ENCODE measurements at places on chromosomes 6 and 20.

GRCh38 chr6:148817689-148818088, 70.9 kb downstream of the UST start:
- DNase-seq, result no peak

GRCh38 chr6:48584846-48585245, 473.8 kb upstream of the PTCHD4 start:
- DNase-seq, result no peak

DNA sequence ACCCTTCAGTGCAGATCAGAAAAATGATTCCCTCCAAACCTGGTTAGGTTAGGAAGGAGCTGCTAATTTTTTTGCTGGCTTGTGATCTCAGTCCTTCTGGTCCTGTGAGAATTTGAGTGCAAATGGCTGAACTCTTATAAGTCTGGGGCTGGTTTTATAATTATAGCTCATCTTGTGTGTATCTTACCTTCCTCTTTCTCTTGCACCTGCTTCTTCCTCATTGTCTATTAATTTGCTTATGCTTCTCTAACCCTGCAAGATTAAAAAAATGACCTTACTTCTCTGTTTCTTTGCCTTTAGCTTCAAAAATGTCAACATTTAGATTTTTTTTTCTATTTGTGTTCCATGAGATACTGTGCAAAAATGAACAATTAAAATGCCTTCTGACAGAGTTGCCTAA, 576.2 kb downstream of the DHX35 start:
- DNase-seq, result no peak

- DNase-seq, result no peak
Measured at GRCh38 chr6:48067148-48067712, 43.8 kb downstream of the PTCHD4 start.

DNA sequence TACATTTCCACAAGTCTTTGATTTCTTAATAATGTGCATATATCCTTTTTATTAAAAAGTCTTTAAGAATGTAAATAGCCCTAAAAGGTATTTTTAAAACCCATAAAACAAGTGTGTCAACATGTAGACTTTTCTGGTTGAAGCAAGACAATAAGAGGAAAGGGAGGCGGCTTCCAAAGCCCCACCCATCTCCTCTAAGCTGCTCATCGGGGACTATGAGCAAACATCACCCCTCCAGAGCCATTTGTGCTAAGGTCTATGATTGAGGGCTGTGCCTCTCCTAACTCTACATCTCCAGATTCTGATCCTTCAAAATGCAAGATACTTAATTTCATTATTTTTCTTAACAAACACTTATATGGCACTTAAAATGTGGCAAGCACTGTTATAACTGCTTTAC, 2.5 kb upstream of the NAA20 start:
- no peak for DNase-seq

- DNase-seq, result peak; percentile 44
Measured at GRCh38 chr6:143026696-143027449, 33.8 kb upstream of the AIG1 start.

GRCh38 chr6:2957696-2958330, 13.6 kb downstream of the SERPINB6 start:
- no peak for DNase-seq

- no peak for DNase-seq
Measured at GRCh38 chr6:44809258-44809657, 421.8 kb downstream of the CDC5L start.

DNA sequence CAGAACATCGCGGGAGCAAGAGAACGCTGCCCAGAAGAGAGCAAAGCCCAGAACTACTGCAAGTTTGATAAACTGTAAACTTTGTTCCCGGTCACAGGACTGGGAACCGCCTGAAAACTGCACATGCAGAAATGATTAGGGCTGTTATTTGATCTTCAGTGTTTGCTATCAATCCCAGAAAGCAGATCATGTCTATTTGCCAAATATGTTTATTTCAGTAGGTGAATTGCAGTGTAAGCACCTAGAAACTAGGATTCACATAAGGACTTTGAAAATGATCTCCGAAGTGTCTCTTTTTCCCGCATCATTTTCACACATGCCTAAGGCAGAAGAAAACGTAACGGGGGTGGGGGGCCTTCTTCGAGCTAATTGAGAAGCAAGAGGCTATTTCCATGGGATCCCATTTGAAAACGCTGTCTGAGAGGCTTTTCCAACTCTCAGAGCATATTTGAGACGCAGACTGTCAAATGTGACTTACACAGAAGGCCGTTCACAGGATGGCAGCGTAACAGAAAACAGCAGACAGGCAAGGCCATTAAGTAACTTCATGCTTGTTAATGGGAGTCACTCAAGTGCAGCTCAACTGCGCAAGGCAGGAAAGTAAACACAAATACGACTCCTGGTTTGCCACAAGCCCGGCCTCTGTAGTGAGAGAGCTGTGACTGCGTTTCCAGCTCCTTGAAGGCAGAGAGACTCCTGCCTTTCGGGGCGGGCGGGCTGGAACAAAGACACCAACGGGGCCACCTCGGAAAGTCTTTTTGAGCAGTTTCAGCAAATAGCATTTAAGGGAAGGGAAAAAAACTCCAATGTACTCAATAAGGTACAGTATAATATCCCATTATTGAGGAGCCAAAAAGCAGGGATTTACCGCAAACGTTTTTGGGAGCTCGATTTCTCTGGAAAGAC, 144.7 kb upstream of the ZNF217 start:
- DNase-seq, result no peak

- no peak for DNase-seq
Measured at GRCh38 chr6:129696843-129697242, 13.1 kb downstream of the ARHGAP18 start.

DNA sequence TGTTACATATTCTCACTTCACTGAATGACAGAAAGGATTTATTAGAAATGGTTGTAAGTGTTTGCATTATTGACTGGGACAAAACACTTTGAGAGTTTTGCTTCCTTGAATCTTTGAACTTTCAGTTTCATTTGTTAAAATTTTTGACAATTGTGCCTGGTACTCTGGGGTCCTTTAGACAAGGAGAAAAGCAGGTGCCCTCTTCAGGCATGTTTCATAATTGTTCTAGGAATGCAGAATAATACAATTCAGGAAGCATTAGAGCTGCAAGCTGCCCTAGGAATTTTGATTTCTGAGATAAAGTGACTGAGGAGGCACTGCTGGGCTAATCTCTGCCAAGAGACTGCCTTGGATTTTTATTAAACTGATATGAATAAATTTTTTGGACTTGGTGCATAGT, 49.7 kb downstream of the TOP1 start:
- no peak for DNase-seq

DNA sequence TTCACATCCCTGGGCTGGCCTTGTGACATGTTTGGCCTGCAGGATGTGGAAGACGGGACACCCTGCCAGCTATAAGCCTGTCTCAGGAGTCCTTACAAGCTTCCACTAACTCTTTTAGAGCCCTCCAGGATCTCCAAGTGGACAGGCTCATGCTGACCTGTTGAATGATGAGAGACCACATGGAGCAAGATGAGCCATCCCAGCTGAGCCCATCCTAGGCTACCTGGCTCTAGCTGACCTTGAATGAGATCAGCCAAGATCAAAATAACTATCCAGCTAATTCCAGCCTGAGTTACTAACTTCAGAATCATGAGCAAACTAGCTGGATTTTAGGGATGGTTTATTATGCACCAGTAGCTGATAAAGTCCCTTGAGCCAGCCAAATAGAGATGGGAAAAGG, 169.5 kb downstream of the TFAP2C start:
- no peak for DNase-seq

DNA sequence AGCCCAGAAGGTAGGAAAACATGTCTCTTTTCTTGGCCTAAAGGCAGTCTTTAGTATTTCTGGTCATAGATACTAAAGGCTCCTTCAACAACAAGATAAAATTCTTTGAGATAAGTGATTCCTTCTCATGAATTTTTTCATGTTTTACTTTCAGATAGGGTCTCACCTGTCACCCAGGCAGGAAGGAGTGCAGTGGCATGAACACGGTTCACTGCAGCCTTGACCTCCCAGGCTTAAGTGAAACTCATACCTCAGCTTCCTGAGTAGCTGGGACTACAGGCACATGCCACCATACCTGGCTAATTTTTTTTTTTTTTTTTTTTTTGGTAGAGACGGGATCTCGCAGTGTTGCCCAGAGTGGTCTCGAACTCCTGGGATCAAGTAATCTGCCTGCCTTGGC, 9.1 kb downstream of the PNLDC1 start:
- DNase-seq, result no peak

- no peak for DNase-seq
Measured at GRCh38 chr6:27591699-27592480, 119.0 kb upstream of the ZNF184 start.

DNA sequence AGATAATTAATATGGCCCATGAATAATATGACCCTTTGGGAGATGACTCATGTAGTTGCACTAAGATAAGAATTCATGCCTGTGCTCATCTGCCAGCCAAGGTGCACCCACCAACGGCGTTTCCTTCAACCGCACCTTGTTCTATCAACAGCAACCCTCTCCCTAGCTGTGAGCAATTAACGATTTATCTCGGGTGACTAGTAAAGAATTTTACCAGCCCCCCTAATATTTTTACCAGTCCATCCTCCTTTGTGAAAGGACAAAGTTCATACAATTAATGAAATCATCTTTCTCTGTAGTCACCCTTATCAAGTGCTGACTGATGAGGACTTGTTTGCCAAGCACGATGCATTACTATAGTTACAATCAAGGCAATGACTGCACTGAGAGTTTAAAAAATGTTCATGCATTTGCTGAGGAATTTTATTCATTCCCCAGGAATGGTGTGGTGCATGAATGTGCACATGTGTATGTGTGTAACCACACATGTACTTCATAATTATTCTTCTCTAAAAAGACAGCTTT, 118.7 kb downstream of the SMOC2 start:
- DNase-seq, result no peak

DNA sequence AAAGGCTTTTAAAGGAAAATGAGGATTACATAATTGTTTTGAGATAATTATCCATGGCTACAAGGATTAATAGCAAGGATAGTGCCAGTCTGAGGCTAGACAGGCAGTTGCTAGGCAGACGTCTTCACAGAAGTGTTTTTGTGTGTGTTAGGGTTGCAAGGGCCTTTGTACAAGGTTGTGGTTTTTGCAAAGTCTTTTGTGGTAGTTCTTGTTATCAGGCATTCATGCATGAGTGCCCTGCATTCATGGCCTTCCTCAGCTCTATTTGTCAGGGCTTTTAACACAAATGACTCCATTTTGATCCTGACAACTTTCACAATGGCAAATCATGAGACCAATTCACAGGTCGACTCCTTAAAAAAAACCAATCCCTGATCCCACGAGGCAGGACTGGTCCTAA, 68.1 kb upstream of the TXNDC5 start:
- no peak for DNase-seq

- no peak for DNase-seq
Measured at GRCh38 chr20:64196847-64197306, 32.6 kb downstream of the MYT1 start.

DNA sequence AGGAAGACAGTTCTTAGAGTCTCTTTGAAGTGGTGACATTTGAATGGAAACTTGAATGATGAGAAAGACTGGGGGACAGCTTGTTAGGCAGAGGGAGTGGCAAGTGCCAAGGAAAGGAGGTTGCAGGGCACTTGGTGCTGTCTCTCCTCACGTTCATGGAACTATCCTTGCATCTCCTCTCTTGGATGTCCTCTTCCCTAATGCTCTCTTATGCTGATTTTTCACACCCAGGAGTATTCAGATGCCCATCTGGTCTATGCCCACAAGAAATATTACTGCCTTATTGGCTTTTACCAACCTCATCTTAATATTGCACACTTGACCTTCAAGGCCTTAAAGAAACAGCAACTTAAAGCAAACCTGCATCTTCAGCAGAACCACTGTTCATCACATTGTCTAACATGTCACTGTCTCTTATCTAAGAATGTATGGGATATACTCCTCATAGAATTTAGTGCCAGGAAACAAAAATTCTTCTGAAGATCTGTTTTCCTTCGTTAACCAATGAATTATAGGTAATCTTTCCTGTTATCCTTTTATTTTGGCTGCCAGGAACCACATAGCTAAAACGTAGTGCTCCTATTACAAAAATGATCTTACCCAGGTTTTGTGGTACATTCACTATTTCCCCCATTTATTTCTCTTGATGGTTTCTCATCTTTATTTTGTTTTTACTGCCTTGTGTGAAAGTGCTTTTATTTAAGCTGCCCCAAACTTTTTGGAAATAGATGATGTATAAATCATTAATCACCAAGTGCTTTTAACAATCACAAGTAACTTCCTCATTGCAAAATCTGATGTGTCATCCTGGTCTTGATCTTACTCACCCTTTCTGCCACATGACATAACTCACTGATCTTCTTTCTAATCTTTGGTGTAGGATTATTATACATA, 12.8 kb downstream of the RGS17 start:
- DNase-seq, result no peak

DNA sequence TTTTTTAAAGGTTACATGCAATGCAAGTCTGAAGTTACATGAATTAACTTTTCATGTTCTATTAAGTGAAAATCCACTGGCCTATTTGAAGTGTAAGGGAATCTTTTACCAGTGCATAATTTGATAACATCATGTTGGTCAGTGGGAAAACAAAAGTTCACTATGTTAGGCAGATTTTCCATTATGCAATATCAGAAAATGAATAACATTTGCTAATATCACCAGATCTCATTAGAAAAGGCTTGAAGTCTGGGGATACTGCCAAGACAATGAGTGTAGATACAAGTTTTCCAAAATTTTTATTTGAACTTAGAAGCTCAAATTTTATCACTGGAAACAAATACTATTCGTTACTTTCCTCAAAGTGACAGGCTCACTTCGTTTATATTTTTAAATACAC, 296.4 kb upstream of the CDH4 start:
- DNase-seq, result no peak

DNA sequence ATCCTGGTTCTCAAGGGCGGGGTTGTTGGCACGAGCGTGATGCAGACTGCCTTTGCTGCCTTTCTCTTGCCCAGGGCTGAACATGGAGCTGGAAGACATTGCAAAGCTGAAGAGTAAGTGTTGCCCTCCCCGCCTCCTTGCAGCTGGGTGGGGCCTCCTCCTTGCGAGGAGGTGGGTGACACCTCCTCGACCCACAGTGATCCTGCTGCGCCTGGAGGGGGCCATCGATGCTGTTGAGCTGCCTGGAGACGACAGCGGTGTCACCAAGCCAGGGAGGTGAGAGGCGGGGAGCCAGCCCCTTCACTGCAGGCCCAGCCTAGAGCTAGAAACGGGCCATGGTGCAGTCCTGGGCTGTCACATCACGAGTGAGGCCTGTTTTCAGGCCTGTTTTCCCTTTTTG, 18.4 kb upstream of the TNFRSF6B start:
- no peak for DNase-seq

DNA sequence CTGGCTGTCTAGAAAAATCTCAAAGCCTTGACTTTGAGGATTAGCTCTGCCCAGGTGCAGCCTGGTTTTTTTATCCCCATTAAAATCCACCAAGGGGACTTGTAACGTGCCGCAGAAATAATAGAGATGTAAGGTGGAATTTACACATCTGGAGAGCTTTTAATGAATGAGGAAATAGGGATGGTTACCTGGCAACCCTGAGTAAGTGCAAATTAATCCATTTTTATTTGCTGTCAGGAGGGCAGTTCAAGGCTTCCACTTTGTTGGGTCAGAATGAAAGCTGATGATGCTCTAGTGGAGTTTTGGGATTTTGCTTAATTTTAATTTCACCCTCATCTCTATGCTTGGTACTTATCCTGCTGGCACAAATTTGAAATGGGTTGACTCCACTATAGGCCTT, 163.4 kb upstream of the CEP162 start:
- no peak for DNase-seq
